ENCODE measurements at places on chromosomes 6 and 20.

- no peak for DNase-seq
These were observed 21.4 kb downstream of the SLC12A5 start for GRCh38 chr20:46050444-46050843.

DNA sequence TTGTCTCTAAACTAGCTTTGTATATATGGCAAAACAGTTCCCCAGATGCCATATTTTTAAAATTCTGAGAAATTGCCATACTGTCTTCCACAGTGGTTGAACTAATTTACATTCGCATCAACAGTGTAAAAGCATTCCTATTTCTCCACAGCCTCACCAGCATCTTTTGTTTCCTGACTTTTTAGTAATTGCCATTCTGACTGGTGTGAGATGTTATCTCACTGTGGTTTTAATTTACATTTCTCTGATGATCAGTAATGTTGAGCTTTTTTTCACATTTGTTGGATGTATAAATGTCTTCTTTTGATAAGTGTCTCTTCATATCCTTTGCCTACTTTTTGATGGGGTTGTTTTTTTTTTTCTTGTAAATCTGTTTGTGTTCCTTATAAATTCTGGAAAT, 1222.7 kb upstream of the CITED2 start:
- no peak for DNase-seq

DNA sequence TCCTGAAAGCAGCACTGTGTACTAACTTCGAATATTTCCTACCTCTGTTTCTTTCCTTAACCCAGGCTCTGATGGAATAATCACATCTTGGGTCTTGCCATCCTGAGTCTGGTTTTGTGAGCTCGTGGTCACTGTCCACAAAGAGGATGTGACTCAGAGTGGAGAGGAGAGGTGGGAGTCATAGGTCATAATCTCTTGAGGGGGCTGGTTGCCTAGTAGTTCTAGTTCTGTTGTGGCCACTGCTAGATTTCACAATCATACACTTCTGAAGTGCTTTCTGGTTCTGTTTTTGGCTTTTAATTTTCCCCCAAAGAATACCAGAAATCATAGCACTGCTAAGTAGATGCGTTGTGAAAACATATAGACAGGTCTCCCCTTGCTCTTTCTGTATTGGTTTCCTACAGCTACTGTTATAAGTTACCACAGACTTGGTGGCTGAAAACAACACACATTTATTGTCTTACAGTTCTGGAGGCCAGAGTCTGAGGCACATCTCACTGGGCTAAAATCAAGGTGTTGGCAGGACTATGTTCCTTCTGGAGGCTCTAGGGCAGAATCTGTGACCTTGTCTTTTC, 102.8 kb downstream of the NRSN1 start:
- no peak for DNase-seq

DNA sequence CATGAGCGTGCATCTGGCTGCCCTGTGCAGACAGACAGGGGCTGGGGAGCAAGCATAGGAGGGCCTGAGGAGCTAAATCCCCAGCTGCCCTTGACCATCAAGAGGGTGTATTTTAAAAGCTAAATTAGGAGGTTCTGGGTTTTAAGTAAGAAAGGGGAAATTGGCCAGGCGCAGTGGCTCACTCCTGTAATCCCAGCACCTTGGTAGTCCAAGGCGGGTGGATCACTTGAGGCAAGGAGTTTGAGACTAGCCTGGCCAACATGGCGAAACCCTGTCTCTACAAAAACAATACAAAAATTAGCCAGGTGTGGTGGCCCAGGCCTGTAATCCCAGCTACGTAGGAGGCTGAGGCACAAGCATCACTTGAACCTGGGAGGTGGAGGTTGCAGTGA, 27.8 kb downstream of the SERPINB6 start:
- no peak for DNase-seq

DNA sequence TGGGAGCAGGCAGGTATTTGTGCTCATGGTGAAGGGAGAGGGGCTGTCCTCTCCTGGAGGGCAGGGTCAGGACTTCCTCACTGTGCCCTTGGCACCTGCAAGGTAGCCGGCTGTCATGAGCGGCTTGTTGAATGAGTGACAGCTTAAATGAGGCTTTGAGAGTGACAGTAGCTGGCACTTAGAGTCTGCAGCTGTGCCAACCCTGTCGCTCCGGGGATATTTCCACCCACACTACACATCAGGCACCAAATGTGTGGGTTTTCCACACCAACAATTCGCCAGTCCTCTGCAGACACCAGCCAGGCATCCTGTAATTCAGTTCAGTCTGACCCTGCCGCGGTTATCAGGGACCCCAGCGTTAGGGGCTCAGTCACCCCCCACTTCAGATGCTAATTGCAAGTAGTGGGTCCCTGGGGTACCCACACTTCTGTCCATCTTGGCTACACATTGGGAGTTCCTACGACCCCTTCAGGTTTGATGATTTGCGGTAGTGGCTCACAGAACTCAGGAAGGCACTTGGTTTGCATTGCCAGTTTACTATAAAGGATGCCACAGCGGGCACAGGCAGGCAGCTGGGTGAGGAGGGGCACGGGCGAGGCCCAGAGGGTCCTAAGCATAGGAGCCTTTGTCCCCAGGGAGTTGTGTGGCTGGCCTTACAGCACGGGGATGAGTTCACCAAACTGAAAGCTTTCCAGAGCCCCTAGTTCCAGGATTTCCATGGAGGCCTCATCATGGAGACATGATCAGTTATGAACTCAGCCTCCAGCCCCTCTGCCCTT, 9.1 kb downstream of the MTG2 start:
- DNase-seq = no peak

DNA sequence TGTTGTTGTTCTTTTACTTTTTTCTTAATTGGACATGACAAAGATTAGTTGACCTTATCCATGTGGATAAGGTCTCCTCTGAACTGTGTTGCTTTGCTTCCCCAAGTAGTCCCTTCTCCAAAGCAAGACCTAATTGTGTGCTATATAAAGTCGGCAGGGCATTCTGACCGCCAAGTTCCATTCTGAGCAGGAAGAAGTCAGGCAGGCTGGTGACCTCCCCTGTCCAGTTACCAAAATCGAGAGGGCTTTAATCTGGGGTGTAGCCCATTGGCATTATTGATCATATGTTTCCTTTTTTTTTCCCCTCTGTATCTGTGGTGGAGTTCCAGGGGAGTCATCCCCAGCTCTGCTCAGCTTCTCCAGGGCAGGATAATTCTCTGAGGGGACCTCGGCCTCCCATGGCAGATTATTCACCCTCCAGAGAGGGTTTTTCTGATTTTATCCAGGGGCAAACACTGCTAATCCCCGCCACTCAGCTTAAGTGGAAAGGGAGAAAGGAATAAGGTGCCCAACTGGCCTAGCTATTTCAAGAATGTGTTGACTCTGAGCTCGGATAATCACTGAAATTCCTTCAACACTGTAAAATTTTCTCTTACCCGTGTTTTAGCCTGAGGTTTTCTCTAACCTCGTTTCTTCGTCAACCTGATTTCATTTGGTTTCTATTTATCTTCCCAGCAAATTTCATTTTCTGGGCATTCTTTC, 71.8 kb upstream of the L3MBTL3 start:
- no peak for DNase-seq

- DNase-seq = no peak
These were observed 23.2 kb downstream of the PRPF6 start for GRCh38 chr20:64003960-64004725.

DNA sequence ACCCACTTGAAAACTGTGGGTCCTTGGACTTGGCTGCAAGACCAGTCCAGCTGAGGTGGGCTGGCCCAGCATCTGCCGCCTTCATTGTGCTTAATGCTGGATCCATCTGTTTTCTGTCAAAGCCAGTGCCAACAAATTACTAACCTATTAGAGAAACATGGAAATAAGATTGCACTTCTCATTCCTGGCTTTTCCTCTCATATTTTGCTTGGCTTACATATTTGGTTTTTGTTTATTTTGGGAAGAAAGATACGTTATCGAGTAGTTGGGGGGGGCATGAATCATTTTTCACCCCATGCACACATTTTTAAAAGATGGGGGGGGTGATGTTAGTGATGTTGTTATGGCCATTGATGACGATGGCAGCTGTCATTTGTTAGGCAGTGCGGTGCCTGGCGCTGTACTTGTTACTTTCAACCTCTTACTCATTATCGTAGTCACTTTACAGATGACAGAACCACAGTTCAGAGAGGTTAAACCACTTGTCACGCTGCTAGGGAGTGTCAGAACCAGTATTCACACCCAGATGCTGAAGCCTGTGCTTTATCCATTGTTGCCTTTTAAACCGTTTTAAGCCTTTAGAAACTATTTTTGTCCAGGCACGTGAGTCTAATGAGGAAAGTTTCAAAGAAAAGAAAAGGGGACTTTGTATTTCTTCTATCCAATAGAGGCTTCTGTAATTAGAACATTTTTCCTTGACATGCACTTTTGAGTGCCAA, 180.0 kb downstream of the TMEM242 start:
- no peak for DNase-seq

DNA sequence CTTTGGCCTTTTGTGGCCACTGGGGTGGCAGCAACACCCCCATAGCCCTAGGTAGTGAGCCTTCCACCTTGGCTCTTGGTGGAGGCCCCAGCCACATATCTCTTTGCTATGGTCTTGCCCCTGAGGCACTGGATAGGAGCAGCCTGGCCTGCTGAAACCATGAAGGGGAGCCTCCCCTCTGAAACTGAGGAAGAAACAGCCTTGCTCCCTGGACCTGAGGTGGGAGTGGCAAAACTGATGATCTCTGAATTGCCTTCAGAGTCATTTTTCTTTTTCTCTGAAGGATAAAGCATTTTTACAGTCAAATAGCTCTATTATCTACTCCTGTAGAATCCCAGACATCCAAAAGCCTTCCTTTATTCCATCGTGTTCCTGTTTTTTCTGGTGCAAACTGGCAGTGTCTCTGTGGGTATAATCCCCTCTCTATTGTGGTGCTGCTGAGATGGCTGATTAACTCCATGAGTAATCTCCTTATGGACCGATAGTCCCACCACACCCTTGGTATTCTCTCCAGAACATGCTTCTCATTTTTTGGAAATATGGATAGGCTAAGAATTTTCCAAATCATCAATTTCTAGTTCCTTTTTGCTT, 22.0 kb upstream of the PRSS35 start:
- no peak for DNase-seq

DNA sequence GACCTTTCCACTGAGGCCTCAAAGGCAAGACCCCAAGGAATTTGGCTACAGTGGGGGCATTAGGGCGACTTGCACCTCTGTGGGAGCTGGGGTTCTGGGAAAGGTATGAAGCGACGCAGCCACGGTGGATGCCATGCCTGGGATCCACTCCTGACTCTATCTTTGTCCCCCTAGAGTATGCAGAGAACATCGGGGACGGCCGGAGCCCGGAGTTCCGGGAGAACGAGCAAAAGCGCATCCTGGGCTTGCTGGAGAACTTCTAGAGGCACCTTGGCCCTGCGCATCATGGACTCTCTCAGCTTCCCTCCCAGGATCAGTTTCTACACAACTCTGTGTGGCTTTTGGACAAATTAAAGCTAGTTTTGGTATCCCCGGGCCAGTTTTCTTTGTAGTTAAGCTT, 31.2 kb upstream of the VSTM2L start:
- DNase-seq = no peak

DNA sequence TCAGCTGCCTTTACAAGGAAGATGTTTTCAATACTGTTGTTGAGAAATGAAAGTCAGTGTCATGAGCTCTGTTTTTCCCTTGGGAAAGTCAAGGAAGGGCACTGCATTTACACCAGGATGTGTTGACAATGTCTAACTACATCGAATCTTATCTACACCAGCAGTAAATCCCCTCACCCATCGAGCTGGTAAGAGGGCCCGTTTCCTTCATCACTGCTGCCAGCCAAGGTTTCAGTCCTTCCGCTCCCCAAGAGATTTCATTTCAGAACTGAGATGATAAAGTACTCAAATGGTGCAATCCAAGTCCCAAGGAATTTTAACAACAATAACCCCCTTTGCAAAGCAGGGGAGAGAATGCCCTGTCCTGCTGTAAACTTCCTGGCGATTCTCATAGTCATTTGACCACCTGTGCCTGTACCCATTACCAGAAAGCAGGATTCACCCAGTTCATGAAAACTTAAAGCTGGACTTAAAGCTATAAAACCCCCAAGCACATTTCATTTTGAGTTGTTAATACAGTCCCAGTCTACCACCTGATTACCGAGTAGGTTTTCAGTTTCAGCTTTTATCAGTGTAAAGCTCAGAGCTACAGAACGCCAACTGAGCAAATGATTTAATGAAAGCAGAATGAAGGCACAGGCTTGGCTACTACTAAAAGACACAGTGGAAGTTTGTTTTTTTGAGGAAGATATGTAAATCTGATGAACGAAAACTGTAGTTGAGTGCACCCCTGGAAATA, 122.5 kb upstream of the TAB2 start:
- no peak for DNase-seq

GRCh38 chr6:40251637-40252300, 317.5 kb upstream of the MOCS1 start:
- no peak for DNase-seq

GRCh38 chr6:163526346-163526745, 111.8 kb downstream of the QKI start:
- DNase-seq = no peak

GRCh38 chr6:74551896-74552295, 654.0 kb downstream of the COL12A1 start:
- no peak for DNase-seq

DNA sequence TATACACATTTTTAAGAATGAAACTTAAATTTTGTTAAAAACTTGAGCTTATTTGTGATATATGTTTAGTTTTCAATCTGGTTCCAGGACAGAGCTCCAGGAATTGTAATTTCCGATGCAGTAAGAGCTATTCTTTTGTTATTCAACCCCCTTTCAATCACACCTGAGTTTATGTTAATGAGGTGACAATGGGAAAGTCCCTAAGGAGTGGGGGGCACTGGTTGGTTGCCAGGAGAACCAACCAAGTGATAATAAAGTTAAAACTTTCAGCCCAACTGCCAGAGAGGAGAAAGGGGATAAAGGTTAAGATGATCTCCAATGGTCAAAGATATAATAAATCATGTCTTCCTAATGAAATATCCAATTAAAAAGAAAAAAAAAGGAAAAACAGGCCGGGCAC, 19.8 kb downstream of the MDN1 start:
- DNase-seq = no peak

DNA sequence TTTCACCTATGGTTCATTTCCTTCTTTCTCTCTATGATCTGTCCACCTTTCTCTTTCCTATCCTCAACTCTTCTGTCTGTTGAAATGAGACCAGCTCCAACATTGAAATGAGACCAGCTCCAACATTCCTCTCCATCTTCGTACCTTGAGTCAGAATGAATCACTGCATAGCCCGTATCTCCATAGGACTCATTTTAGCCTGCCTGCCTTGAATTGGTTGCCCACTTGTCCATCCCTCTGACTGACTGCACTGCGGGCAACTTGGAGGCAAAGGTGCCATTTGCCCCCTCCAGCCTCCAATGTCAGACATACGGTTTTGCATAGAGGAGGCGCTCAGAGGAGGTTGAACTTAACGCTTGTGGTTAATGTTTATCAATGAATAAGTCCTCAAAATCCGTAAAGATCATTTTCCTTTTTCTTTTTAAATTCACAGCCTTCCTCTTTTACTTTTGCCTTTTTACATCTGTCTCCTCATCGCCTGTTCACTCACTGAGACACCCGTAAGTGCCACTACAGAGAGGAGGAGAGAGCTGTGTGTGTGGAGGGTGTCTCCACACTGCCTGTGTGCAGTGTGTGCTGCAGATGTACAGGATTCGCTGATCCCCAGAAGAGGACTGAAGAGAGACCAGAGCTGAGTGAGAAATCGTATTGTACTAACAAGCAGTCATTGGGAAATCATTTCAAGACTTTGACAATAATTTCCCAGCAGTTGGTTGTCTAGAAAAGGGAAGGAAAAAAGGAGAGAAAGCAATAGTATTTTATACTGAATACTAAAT, 579.6 kb upstream of the MAP3K7 start:
- DNase-seq = no peak

GRCh38 chr6:15501826-15502445, 160.9 kb downstream of the DTNBP1 start:
- DNase-seq = no peak

GRCh38 chr6:145705561-145705960, 29.8 kb downstream of the EPM2A start:
- no peak for DNase-seq
